ENCODE measurements at places on chromosomes 13 and 19.

- DNase-seq = no peak
Measured at GRCh38 chr13:97298816-97299215, 76.7 kb downstream of the MBNL2 start.

- DNase-seq = no peak
Measured at GRCh38 chr13:48625413-48626076, 28.2 kb upstream of the CYSLTR2 start.

GRCh38 chr13:33318037-33318436 is 32.5 kb upstream of the STARD13 start:
- DNase-seq = no peak

GRCh38 chr19:41334793-41335192 is 18.9 kb downstream of the TGFB1 start:
- DNase-seq = no peak

- no peak for DNase-seq
Measured at GRCh38 chr19:29695765-29696564, 19.1 kb downstream of the C19orf12 start.

DNA sequence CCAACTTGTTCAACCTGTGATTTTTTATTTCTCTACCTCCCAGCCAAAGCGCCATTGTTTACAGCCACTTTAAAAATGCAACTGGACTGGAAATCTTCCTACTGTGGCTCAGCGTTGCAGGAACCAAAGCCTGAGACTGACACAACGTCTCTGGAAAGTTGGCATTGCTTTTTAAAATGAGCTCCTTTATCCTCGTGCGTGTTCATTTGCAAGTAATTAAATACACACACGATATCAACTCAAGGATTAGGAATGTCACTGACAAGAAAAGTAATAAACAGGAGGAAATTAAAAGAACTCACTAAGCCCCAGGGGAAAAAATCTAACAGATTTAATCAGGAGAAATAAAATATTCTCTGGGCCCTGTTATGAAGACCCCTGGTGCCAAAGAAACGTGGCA is 184.6 kb upstream of the IRS2 start:
- DNase-seq = no peak

DNA sequence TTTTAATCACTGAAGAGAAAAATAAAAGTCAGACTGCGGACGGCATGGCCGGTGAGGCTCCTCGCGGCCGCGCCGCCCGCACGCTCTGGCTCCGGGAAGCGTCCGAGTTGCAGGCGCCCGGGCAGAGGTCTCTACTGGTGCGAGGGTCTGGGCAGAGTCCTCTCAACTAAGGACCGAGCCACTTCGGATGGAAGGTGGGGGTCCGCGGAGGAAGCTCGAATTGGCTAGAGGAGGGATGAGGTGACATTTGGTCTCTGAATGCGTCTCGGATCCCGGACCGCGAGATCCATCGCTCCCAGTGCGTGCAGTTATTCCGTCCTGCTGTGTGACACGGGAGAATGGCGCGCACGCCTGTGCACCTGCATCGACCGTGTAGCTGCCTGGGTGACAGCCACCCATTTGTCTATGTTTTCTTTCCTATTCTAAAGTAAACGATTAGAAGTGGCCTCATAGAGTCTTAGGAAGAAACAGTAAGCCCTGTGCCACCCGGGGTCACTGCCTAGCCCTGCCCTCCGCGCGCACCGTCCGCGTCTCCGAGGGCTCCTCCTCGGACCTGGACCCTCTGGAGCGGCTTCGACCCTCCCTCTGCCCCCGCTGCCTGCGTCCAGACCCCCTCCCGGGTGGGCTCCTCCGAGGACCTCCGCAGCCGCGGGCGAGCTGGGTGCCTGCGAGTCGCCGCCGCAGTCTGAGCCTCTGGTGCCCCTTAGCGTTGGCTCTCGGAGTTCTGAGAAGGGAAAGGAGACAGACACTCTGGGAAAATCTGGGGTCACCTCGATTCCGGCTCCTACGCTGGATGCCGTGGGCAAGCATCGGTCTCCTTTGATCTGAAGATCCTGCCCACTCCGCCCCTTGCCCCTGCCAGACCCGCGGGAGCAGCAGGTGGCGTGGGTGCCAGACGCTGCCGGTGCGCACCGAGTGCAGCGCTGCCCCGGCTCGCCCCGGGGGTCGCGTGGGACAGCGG is 347.4 kb downstream of the LIG4 start:
- peak; percentile 70 for DNase-seq

- no peak for DNase-seq
Measured at GRCh38 chr13:44393391-44393790, 19.8 kb downstream of the SERP2 start.

- no peak for DNase-seq
Measured at GRCh38 chr13:73335210-73335609, 276.4 kb downstream of the KLF5 start.

DNA sequence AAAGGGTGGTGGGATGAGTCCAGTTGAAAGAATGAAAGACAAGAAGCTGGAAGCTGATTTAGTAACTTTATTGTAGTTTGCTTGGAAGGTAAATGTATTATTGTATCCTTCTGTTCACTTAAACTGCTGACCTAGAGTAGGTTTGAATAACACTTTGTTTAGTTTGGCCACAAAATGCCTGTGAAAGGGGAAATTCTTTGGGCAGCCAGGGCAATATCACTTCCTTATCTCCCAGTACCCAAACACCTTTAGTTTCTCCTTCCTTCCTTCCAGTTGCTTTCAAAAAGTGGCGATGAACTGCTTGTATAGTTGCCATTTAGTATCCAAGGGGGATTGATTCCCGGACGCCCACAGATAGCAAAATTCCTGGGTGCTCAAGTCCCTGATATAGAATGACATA is 120.1 kb downstream of the PAN3 start:
- no peak for DNase-seq

- no peak for DNase-seq
Measured at GRCh38 chr19:10548746-10549276, 5.1 kb downstream of the ATG4D start.

GRCh38 chr19:11296264-11296663 is 304 bp downstream of the TSPAN16 start:
- DNase-seq = no peak

DNA sequence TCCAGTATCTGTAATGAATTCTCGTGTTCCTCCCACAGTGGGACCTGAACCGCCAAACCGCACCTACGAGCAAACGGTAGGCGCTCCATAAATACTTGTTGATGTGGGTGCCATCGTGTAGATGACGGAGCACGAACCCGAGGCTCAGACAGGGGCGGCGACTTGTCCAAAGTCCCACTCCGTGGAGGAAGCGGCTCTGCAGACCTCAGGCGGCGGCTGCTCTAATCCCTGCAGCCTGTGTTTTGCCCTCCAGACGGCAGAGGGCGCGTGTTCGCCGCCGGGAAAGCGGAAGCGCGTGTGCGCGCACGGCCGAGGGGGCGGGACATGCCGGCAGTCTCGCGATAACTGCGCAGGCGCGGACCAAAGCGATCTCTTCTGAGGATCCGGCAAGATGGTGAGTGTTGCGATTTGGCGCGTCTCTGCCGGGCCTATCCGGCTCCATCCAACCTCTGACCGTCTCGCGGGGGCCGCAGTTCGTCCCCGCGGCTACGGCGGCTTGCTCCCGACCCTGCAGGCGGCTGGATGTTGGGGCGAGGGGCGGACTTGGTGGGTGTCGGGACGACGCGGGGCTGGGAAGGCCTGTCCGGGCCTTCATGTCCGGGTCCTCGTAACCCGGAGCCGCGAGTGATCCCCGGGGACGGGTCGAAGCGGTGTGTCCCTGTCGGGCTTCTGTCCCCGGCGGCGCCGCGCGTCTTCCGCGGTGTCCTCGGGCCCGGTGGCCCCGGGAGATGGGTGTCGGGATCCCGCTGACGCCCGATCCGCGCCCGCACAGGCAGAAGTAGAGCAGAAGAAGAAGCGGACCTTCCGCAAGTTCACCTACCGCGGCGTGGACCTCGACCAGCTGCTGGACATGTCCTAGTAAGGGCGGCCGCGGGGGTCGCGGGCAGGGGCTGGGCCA is at the start of gene RPS15:
TSS of gene RPS15 (plus strand) at position 362 of the 898 bp plus-strand sequence. CDS start at position 392, 30 bp downstream.
- DNase-seq = peak; percentile 97

- DNase-seq = peak; percentile 50
Measured at GRCh38 chr13:42041684-42042035, 6.8 kb upstream of the DGKH start.

DNA sequence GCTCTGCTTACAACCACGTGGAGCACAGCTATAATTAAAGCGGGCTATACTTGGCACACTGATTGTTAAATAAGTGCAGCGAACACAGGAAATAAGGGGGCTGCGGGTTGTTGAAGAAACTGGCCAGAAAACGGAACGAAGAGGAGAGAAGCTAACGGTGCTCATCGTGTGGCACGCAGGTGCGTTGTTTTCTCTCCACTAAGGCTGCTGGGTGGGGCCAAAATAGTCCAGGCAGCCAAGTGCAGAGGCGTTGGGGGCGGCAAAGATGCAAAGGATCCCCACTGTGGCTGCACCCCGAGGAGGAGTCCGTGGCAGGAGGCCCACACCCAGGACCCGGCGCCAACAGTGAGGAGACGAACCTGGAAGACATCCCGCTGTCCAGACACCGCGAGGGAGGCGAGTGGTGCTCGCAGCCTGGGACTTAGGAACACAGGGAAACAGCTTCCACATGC is 8.1 kb upstream of the ARL11 start:
- no peak for DNase-seq

DNA sequence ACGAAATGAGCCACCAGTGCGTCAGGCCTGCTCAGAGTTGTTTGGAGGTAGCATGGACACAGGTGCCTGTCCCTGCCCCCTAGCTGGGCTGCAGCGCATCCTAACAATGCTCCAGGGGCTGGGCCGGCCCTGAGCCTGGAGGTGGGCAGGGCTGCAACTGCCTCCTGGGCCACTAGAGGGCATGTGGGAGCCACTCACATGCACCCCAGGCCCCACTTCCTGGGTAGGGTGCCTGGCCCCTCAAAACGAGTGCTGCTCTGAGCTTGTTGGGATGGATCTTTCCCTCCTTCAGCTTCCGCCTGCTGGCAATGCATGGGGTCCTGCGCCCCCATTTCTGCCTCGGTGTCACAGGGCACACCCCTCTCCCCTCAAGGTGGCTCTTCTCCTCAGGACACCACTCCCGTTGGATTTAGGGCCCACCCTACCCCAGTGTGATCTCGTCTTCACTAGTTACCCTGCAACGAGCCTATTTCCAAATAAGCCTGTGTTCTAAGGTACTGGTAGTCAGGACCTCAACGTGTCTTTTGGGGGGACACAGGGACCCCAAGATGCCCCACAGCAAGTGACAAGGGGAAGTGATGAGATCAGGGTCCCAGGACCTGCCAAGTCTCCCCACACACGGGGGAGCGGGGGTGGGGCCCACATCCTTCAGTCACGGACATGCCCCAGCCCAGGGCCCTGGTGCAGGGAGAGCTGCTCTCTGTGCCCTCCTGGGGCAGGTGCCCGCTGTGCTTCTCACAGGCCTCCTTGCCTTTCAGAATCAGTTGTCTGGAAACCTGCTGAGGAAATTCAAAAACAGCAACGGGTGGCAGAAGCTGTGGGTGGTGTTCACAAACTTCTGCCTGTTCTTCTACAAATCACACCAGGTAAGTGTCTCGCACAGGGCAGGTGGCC is 131.3 kb downstream of the STK24 start:
- peak; percentile 82 for DNase-seq

DNA sequence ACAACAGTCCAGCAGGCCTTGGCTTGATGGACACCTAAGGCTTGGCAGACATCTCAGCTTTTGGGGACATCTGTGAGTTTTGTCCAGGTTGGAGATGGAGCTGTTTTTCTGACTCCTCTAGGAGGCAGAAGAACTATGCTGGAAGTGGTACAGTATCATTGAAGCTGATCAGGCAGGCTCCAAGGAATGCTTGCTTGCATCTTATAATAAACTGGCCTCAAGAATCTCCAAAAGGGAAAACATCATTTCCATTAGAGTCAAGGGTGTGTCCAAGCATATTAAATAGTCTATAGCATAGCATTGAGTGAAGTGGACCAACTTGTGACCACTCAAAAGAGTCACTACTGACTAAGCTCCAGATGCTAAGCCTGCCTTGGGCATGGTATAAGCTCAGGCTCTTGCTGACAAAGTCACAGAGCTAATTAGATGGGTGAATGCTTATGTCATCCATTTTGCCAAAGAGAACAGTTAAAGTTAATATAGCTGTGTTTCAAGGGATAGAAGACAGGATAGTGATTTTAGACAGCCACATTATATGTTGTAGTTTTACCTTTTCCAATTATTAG is 216.0 kb downstream of the DNAJC15 start:
- no peak for DNase-seq

GRCh38 chr13:29471551-29471950 is 123.9 kb downstream of the SLC7A1 start:
- DNase-seq = no peak

GRCh38 chr13:72983085-72983768 is 75.6 kb upstream of the KLF5 start:
- no peak for DNase-seq

DNA sequence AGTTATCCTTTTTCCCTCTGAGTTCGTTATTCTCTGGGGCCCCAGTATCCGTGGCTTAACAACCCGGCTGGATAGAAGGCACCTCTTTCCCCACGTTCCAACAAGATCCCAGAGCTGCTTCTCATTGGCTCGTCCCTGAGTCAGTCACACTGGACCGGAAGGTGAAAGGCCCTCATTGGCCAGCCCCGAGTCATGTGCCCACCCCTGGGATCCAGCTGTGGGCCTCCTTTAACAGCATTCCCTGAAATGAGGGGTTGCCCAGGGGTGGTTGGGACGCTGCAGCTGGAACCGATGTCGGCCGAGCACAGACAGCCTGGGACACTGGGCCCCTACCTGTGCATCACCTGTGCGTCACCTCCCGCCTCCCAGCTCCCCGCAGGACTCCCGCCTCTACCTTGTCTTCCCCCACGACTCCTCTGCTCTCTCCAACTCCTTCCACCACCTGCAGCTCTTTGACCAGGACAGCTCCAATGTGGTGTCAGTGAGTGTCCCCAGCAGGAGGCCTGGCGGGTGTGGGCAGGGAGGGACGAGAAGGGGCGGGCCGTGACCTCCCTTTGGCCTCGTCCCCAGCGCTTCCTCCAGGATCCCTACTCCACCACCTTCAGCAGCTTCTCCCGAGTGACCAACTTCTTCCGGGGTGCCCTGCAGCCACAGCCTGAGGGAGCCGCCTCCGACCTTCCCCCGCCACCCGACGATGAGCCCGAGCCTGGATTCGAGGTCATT is 4.3 kb downstream of the TBC1D17 start:
- DNase-seq = no peak

- DNase-seq = no peak
Measured at GRCh38 chr13:33524086-33524485, 238.5 kb upstream of the STARD13 start.

- DNase-seq = no peak
Measured at GRCh38 chr13:29081036-29081435, 260.9 kb downstream of the MTUS2 start.

- DNase-seq = no peak
Measured at GRCh38 chr19:45090606-45091005, 2.4 kb upstream of the PPP1R37 start.

- DNase-seq = peak; percentile 33
Measured at GRCh38 chr13:25980255-25980654, 71.6 kb downstream of the SHISA2 start.

GRCh38 chr13:109152941-109153340 is 523.5 kb downstream of the MYO16 start:
- no peak for DNase-seq

GRCh38 chr13:95123726-95124125 is 177.5 kb downstream of the ABCC4 start:
- no peak for DNase-seq

DNA sequence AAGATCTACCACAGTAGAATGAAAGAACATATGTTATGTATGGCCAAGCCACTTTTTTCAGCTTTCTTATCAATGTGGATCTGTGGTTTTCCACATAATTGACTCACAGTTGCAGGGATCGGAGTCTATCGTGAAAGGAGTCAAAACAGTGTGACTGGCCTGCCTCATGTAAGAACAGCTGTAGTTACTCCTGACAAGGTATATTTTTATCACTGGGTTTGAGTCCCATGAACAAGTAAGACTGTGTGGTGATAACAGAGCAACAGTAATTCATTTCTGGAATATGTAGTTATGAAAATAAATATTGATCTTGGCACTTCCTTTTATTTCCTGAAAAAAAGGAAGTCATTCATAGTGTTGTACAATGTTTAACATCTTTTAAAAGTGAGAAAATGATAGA is 416.6 kb downstream of the KLF12 start:
- DNase-seq = no peak
